ENCODE measurements at places on chromosomes 13 and 19. TPM values are rescaled to one million over a fixed set of nuclear protein-coding genes. Genes with fewer than 3 reads are reported as not detected.

GRCh38 chr13:71583581-71583980 is 283.4 kb downstream of the DACH1 start:
- no peak for DNase-seq

Gene FOXA3
- 10.1 TPM for total RNA-seq

DNA sequence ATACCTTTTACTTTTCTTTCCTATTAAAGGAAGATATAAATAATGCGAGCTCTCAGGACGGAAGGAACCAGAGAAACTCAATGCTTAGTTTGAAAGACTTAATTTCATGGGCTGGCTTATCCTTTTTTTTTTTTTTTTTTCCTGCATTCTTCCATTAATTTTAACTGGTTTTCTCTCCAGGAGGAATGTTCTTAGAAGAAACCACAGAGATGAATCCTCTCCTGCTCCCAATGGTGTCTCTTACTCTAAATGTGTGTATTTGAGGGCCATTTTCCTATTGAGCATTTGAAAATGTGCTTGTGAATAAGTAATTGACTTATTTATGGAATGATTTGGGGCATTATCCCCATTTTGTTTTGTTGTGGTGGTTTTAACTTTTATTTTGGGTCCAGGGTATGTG is 494.9 kb downstream of the FOXO1 start:
- no peak for DNase-seq

Gene ZNF560
- total RNA-seq, result not detected

Data from mucosa of gallbladder (tissue), 1 donor.